ENCODE measurements at places on chromosomes 6 and 20.

- no peak for DNase-seq
These were observed 94.7 kb downstream of the PHF3 start for GRCh38 chr6:63730311-63730710.

GRCh38 chr6:74177506-74177905 is 481.5 kb downstream of the CD109 start:
- DNase-seq, result no peak

GRCh38 chr20:22684763-22685443 is 100.5 kb upstream of the FOXA2 start:
- no peak for DNase-seq

- no peak for DNase-seq
These were observed 71.8 kb downstream of the ARHGAP18 start for GRCh38 chr6:129638055-129638684.

GRCh38 chr20:48999890-49000870 is 45.9 kb upstream of the CSE1L start:
- no peak for DNase-seq

- no peak for DNase-seq
These were observed 4.2 kb downstream of the FOXC1 start for GRCh38 chr6:1613688-1614447.

Data from Karpas-422 (cell line).